ENCODE measurements at places on chromosomes 6 and 20.
A peak's percentile ranks its signal among the peaks of the same experiment; 100 is the strongest.

GRCh38 chr6:44096612-44097011 lies 30.6 kb downstream of the MRPL14 start:
- DNase-seq = no peak

DNA sequence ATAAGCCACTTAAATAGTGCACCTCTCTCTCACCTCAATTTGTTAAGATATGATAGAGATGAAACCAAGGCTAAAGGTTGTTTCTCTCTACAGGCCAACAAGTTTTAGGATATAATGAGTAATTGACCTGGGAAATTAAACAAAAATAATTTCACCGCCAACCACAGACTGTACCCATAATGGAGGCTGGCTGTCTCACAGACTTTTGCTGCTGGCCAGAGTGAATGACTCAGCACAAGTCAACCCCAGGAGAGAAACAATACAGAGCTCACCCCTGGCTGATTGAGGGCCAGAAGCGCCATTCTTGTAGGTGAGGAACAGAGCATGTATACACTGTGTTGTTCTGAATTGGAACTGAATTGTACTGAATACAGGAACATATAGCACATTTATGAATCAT lies 99.9 kb downstream of the CAP2 start:
- DNase-seq = no peak

DNA sequence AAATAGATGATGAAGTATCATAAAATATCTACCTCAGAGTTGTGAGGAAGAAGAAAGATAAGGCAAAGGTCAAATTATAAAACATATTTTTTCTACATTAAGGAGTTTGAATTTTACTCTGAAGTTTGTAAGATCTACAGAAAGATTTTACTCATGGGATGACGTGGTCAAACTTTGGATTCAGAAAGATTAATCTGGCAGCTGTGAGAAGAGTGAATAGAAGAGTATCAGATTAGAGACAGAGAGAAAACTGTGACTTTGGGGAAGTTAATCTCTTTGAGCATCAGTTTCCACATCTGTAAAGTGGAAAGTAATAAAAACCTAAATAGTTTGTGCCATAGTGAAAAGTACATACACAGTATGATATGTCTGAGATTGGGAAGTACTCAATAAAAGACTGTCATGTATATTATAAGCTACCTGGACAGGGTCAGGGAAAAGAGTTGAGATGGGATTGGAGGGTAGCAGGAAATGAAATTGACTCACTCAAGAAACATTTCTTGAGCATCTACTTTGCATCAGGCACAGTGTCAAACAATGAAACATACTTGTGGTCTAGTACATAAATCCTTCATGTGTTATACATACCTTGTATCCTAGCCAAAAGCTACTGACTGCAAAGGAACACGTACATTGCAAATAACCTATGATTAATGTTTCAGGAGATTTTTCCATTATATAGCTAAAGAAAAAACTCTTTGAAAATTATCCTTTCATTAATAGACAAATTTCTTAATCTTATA lies 222.1 kb downstream of the TMEM200A start:
- peak; percentile 84 for DNase-seq

DNA sequence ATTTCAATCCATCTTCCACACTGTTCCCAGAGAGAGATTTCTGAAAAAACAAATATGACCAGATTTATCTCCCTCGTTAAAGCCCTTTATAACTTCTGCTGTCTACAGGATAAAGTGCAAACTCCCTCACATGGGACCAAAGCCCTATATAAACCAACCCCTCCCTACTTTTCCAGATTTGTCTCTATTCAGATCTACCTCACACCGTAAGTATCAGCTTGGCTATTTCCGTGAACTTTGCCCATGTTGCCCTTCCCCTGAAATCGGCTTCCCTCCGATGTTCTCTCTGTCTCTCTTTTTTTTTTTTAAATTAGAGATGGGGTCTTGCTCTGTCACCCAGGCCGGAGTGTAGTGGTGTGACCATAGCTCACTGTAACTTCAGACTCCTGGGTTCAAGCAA lies 12.1 kb upstream of the FAM8A1 start:
- DNase-seq = no peak

GRCh38 chr20:15603978-15604805 lies 969.1 kb downstream of the KIF16B start:
- DNase-seq = no peak

- DNase-seq = no peak
Observed at GRCh38 chr6:166950443-166950821, 5.9 kb downstream of the RNASET2 start.

DNA sequence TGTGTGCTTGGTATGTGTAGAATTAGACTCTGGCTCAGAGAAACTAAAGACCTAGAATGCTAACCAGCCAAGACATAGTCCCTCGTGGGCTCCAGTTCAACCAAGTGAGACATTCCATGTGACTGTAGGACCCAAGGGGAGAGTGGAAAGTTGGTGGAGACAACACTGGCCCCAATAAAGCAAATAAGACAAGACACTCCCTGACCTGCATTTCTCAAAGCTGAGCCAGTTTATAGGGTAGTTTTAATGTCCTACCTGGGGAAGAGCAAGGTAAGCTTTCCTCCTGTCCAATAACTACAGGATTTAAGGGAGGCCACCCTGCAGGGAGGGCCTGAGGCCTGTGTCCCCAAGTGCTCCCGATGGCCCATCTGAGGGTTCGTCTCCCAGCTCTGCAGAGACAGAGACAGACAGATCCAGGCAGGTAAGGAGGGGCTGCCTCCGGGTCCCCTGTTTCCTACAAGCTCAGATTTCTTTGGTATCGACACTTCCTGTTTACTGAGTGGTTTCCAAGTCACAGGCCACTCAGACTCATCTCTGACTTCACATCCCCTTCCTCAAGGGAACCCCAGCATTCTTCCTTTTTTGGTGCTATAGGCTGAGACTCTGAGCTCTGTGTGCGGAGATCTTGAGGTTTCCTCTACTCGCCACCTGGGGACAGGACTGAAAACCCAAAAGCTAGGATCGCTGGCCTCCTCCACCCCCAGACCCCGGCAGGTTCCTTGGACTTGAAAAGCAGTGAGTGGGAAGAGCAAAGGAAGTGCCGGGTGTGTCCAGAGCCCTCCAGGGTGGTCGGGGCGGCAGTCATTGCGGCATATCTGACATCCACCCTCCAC lies 92.4 kb downstream of the PRND start:
- DNase-seq = no peak

DNA sequence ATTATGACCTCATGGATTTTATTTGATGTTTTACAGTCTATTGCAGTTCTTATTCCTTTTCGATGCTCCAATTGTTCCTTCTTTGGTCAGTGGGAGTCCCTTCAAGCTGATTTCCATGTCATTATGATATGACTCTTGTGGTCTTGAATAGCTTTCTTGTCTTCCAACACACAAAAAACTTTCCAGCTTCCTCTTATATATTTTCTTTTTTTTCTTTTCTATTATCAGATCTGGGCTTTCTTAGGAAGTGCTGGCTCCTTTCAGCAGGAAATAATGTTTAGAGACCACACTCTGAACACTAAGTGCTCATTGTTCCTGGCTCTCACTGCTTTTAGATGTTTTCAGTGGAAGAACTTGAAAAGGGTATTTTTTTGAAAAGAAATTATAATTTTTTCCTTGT lies 3.1 kb upstream of the SLC17A1 start:
- no peak for DNase-seq

GRCh38 chr6:34810936-34811632 lies 19.2 kb downstream of the BLTP3A start:
- DNase-seq = peak; percentile 29

DNA sequence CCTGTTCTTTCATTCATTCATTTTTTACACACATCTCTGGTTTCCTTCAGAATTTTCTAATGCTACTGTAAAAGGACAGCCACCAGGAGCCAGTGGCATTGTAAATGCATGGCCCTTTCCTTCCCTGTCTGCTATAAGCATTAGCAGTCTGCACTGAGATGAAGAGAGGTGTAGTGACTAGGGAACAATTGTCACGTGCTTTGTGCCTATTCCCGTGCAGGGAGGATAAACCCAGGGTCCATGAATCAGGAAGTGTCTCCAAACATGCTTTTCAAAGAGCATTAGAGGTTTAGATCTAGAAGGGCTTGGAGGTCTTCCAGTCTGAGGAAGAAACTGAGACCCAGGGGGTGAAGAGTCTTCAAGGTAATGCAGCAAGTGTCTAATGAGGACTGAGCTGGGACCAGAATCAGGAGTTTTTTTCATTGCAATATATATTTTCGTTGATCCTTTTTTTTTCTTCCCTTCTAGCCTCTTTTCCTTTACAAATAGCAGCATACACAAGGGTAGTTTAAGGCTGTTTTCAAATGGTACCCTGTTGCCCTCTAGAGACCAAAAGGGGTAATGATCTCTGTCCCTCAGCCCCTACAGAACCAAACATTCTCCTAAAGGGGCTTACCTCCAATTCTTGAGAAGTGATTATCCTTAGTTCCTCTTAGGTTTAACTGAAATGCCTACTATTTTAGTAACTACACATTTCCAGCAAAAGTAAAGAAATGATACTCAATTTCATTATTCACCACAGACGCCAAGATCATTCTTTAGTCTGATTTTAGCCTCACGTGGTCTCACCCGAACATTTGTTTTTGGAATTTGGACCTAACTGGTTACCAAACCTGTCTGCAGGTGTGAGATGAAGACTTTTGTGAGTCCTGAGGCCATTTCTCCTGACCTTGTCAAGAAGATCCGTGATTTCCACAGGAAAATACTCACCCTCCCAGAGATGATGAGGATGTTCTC lies 6.6 kb downstream of the TRIM15 start:
- DNase-seq = no peak

- DNase-seq = no peak
Observed at GRCh38 chr20:43558412-43559146, at the start of gene SGK2. Gene SGK2 (plus strand): TSS chr20:43559027. CDS start chr20:43566496, 7,469 bp downstream.

GRCh38 chr6:72035486-72035885 lies 149.1 kb downstream of the RIMS1 start:
- no peak for DNase-seq

- peak; percentile 16 for DNase-seq
Observed at GRCh38 chr6:74409447-74409846, 713.4 kb downstream of the CD109 start.

GRCh38 chr6:147279427-147279826 lies 75.2 kb downstream of the STXBP5 start:
- no peak for DNase-seq

DNA sequence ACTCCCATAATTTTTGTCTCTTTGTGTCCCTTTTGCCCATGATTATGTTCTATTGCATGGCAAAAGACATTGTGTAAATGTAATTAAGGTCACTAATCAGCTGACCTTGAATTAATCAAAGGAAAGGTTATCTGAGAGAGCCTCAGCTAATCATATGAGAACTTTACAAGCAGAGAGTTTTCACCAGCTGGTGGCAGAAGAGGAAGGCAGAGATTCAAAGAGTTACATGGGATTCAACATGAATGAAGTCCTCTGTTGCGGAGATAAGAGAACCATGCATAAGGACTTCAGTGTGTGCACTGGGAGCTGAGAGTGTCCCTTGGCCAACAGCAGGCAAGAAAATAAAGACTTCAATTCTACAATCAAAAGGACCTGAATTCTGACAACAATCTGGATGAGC lies 494.1 kb upstream of the ARID1B start:
- no peak for DNase-seq

DNA sequence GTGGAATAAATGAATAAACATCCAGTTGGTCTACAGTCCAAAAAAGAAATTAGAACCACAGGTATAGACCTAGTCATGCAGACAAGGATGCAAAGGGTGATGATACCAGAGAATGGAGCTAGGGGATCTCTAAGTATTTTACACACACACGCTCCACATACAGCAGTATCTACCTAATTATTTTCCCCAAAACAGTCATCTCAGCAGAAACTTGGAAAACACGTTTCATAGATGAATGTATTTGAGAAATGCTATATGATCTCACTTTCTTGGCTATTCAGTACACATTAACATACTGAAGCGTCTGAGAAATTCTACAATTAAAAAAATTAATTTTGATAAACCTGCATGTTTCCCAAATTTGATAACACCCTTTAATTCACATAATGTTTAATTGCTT lies 155.3 kb downstream of the MTFR2 start:
- DNase-seq = no peak

GRCh38 chr6:96645106-96645505 lies 82.2 kb downstream of the FHL5 start:
- DNase-seq = no peak

- DNase-seq = no peak
Observed at GRCh38 chr6:36938536-36938935, 16.0 kb upstream of the PI16 start.
